Fibroblast of villous mesenchyme (primary cell): ENCODE measurements at places on chromosomes 3 and 15.

DNA sequence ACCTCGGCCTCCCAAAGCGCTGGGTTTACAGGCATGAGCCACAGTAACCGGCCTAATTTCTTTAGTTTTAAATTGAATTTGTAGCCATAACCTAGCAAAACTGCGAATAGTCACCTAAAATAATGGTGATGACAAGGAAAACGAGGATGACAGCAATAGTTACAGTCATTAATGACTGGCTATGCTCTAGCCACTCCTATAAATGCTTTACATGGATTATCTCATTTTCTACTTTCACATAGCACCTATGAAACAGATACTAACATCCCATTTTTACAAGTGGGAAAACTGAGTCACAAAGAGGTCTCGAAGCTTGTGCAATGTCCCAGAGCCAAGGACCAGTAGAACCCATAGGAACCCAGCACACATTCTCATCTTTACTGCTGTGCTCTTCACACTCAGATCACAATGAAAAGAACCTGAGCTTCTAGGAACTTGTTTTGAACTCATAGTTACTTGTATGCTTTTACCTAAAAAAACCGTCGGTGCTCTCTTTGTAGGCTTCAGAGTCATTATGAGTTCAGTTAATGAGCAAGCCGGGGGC lies 39.4 kb downstream of the FBXL22 start:
- DNase-seq = no peak

GRCh38 chr3:191366675-191367074 lies 36.3 kb upstream of the UTS2B start:
- DNase-seq = peak; percentile 58

- DNase-seq = no peak
Observed at GRCh38 chr3:966341-966740, 126.5 kb upstream of the CNTN6 start.

GRCh38 chr3:21920421-21920861 lies 169.4 kb upstream of the ZNF385D start:
- peak; percentile 53 for DNase-seq

DNA sequence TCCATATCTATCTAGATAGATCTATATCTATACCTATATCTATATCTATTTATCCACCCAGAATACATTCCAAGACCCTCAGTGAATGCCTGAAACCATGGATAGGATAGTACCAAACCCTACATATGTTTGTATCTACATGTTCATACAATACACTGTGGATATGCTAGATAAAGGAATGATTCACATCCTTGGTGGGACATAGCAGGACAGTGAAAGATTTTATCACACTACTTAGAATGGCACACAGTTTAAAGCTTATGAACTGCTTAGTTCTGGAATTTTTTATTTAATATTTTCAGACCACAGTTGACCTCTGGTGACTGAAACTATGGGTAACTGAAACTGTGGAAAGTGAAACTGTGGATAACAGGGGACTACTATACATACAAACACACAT lies 198.8 kb upstream of the TTC14 start:
- no peak for DNase-seq

- no peak for DNase-seq
Observed at GRCh38 chr15:74399511-74400312, 32.3 kb upstream of the CYP11A1 start.

DNA sequence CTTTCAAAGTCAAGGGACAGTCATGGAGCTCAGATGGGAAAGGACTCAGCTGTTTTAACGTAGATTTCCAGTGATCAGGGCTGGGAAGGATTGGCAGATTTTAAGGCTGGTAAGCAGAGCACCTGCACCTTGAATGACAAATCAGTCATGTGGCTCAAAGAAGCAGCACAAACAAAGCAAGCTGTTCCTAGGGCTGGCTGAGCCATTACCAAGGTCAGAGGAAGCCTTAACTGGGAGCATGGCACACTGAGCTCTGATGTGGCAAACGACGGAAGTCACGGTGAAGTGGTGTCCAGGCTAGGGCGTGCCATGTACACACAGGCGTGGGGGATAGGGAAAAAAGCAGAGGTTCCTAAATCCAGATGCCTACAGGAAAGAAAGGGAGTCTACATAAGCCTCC lies 84.6 kb upstream of the PFN2 start:
- no peak for DNase-seq

DNA sequence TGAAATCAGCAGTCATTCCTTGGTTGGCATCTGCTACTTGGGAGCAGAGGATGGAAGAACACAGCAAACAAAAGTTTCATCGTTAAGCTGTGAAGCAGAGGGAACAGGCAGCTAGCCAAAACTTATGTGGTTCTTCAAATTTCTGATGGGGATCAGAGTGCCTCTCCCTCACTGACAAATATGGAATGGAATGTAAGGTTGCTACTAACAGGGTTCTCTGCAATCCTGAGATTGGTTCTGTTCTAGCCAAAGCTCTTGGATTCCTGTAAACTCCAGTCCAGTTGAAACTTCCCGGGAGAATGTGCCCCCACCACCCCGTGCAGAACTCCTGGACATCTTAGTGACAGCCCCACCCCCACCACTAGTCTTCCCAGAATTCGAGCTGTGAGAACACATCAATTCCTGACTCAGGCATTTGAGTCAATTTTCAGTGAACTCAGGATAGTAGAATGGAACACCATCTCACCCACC lies 55.9 kb upstream of the PHLDB2 start:
- peak; percentile 98 for DNase-seq

DNA sequence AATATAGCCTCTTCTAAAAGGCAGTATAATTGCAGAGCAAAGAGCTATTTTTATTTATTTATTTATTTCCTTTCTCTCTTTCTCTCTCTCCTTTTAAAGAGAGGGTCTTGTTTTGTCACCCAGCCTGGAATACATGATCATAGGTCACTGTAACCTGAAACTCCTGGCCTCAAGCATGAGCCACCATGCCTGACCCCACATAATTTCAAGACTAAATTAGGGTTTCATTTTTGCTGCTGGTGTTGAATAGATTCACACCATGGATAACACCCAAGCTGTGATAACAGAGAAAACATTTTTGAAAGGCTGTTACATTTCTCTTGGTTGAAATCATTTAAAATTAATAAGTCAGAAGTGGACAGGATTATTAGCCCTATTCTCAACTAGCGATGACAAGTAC lies 131.6 kb downstream of the LEKR1 start:
- no peak for DNase-seq

- no peak for DNase-seq
Observed at GRCh38 chr3:158355623-158356588, 215.1 kb upstream of the MLF1 start.

DNA sequence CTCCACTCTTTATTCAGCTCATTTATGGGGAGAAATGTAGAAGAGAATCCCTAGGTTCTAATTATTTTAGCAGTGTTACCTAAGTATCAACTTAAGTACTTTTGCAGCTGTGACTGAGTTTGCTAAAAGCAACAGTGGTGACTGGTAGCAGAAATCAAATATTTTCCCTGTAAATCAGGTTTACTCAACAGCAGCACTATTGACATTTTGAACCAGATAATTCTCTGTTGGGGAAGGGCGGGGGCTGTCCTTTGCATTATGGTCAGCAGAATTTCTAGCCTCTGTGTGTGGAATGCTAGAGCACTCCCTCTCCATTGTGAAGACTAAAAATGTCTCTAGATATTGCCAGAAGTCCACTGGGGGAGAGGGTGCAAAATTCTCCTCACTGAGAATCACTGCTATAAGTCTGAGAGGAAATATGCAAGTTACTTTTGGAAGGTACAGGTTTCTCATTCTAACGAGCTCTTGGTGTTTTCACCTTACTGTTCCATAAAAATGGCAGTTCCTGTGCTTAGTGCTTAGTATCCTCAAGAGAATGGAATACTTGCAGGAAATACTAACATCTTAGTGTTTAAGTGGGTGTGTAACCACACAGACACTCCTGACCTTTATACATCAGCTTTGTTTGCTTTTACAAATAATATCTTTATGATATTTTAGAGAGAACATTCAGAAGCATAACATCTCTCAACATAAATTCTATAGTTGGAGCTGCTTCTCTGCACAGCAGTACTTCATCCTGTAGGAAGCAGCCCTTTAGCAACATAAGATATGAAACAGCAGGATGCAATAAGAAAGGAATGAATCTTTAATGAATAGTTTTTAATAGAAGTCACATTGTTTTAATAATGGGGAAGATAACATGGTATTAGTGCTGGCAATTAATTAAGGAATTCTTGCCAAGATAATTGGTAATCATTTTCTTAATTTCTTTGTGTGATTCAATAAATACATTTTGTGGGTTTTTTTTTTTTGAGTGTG lies 246.5 kb upstream of the GOLIM4 start:
- DNase-seq = no peak

- peak; percentile 47 for DNase-seq
Observed at GRCh38 chr15:63449731-63450130, 54.7 kb upstream of the USP3 start.

GRCh38 chr3:15635121-15635661 lies 33.6 kb downstream of the BTD start:
- DNase-seq = peak; percentile 99

GRCh38 chr3:72756900-72757299 lies 91.3 kb downstream of the SHQ1 start:
- no peak for DNase-seq

GRCh38 chr3:94307588-94307987 lies 244.7 kb downstream of the NSUN3 start:
- DNase-seq = no peak

DNA sequence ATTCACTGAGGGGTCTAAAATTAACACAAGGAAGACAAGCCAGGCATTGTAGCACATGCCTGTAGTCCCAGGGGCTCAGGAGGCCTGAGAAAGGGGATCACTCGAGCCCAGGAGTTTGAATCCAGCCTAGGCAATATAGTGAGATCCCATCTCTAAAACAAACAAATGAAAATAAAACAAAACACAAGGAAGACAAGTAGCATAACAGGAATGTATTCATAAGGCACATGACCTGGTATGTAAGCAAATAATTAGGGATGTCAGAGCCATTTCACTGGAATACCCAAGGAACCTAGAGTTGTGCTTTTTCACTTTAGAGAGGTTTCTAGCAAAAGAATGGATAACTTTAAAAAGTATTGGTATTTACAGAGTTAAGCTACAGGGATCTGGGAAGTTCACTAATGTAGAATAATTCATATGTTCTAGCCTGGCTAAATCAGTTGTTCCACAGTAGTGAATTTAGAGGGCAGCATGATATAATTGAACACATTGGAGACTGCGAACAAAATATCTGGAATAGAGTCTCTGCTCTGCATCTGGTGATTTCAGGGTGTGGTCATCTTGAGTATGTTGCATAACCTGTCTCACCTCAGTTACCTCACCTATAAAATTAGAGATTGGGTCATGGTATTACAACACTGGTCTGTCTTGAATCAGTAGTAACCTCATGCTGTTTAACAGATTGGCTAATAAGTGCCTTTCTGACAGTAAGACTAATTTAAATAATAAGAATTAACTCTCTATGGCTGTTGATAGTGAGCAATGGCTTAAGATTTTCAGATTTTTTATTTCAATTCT lies 9.3 kb downstream of the GRAMD1C start:
- DNase-seq = peak; percentile 11

GRCh38 chr3:15462451-15462850 lies 35.1 kb downstream of the EAF1 start:
- DNase-seq = no peak

GRCh38 chr3:186487819-186488218 lies 56.4 kb downstream of the CRYGS start:
- no peak for DNase-seq

- no peak for DNase-seq
Observed at GRCh38 chr3:105829871-105830622, 38.8 kb downstream of the CBLB start.

DNA sequence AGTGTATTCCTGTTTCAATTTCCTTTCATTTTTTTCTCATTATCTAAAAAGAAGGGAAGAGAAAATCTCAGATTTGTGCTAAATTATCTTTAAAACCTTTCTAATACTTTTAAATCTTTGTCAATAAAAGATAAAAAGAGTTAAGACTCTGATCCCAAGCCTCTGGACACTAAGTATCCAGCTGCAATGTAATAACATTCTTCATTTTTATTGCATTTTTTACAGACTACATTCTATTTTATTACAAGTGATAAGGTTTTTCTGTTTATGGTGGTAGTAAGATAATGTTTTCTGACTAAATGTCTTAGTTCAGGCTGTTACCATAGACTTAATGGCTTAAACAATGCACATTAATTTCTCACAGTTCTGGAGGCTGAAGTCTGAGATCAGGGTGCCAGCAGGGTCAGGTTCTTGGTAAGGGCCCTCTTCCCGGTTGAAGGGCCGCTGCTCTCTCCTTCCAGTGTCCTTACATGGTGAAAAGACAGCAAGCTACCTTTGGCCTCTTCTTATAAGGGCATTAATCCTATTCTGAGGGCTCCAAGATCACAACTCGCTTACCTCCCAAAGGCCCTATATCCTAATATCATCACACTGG lies 19.7 kb downstream of the KCNAB1 start:
- peak; percentile 27 for DNase-seq

- no peak for DNase-seq
Observed at GRCh38 chr3:162171970-162172369, 675.4 kb downstream of the OTOL1 start.

DNA sequence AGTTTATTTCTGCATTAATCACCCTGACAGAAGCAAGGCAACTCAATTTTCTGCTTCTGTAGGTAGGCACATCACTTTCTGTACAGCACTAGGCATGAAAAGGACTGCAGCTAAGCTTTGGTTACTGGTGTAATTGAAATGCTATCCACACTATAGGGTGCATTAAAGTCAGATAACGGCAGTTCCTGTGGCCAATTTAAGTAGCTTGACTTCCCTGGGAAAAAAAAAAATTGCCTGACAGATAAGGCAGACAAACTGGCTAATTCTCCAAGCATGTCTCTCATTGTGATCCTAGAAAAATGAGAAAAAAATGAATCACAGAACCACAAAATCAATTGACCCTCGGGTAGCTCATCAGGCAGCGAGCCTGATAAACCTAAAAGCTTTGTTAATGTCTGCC lies 151.4 kb downstream of the MEIS2 start:
- no peak for DNase-seq
